ENCODE measurements at places on chromosomes 4 and X.
A peak's percentile ranks its signal among the peaks of the same experiment; 100 is the strongest.

DNA sequence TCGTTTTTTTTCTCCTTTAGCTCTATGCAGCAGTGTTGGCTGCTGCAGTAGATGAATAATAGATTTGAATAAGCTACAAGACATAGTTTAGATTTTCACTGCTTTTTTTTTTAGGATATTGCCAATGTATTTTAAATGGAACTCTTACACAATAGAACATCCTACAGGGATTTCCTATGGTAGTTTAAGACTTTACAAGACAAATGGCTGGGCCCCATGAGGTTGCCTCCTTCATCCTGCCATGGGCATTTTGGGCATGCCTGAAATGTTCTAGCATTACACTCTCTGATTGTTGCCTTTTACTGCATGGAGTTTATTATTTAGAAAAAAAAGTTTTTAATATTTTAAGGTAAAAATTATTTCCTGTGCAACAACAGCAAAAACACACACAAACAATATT lies 74.5 kb downstream of the MID1 start:
- DNase-seq: no peak

DNA sequence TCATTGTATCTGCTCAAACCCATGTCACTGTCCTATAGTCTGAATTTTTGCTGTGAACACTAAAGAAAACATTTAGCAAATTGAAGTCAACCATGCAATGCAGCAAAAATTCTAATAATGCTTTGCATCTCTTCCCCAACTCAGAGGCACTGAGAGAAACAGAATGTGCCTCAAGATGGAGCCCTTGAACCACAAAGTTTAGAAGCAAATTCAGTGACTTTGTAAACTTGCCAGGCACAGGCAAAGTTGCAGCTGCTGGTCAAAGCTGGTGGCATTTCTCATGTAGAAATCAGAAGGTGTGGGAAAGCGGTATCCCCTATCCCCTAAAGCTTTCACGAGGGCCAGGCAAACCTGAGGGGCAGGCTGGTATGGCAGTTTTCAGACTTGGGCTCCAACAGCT lies 121.7 kb upstream of the DIPK2B start:
- no peak for DNase-seq

DNA sequence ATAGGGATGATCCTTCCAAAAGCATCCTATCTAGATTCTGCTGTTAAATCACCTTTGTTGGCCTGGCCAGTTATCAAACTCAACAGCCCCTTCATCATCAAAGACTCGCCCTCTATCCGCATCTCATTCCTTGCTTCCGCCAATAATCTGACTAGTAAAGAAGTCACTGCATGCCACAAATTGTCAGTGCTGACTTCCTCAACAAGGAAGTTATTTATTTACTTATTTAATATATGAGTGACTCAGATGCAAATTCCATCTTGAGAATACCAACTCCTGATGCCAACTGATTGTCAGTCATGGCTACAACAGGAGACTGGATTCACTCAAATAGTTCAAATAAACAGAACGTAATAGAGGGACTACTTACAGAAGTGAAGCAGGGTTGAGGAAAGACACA lies 283.8 kb downstream of the TRIML1 start:
- no peak for DNase-seq

- DNase-seq: no peak
Observed at GRCh38 chrX:150989420-150989819, 6.3 kb downstream of the HMGB3 start.

DNA sequence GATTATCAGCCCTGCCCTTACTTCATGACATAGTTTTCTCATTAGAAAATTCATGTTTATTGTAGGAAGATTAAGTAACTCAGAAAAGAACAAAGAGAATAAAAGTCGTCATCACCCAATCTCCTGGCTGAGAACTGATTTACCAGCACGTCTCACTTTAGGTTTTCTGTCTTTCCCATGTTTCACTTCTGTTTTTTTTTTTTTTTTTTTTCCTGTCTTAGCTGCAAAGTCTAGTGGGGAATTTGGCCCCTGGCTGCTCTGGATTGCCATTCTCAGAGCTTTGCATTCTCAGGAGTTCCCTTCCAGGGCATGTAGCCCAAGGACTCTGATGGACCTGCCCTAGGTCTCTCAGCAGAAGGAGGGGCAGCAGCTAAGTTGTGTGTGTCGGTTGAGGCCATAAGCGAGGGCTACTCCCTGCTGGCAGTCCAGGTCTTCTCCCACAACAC lies 57.8 kb downstream of the TMEM131L start:
- DNase-seq: no peak

GRCh38 chr4:2046031-2046961 lies 12.8 kb upstream of the NAT8L start:
- no peak for DNase-seq

GRCh38 chr4:142095886-142096605 lies 459.7 kb downstream of the IL15 start:
- peak; percentile 48 for DNase-seq

DNA sequence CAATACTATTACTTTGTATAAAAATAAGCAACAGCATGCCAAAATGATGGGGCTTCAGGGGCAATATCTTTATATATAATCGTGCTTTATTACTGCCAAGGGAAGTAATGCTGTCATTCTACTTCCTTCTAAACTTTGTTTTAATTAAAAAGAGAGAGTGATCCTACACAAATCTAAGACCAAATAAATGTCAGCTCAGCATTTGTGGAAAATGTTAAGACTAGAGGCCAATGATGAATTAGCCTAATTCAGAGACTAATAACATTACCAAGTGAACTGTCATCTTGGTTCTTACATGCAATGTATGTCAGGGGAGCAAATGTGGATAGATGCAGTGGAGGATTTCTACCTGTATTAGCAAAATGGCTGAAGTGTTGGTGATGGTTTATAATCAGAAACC lies 166.4 kb upstream of the PTCHD1 start:
- no peak for DNase-seq

DNA sequence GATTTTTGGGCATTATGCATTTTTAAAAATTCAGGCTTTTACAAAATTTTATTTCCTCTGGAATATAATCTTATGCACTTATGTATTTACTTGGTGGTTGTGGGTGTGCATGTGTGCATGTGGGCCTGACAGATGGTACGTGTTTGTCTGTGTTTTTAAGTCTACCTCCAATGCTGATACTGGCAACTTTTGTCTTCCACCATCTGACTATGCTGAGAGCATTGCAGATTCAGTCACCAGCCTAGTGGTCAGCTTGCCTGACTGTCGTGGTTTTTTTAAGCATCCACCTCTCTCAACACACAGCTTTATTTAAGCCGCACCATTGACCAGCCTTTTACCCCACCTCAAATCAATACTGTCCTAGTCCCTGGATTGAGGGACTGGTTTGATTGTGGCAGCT lies 37.1 kb downstream of the FSTL5 start:
- DNase-seq: no peak

GRCh38 chr4:112905728-112906127 lies 143.7 kb upstream of the ANK2 start:
- no peak for DNase-seq

DNA sequence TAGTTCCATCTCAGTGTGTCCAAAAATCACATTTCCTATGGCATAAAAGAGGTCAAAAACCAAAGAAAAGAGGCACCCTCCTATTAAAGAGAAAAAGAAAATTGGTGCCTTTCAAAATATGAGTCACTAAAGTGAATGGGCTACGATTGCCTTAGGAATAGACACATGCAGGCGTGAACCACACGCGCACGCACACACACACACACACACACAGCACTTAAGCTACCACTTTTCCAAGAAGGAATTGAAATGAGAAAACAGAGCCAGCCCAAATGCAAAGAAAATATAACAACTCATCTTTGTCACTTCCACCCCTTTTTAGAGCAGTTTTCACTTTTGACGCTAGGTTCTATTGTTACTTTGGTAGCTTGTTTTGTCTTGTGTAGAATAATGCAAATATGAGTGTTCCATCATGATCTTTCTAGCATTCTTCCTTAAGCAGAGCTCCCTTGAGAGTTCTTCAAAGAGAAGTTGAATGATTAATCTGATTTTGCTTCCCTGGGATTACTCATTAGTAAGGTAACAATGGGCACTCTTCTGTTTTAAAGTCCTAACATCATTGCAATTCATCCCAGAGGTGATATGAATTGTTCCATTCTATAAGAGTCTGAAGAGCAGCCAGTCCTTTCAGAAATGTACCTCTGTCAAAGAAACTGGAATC lies 239.2 kb upstream of the GNPDA2 start:
- no peak for DNase-seq

GRCh38 chrX:69293776-69294601 lies 128.7 kb upstream of the PJA1 start:
- no peak for DNase-seq

GRCh38 chr4:8541981-8542715 lies 38.0 kb upstream of the GPR78 start:
- no peak for DNase-seq

GRCh38 chr4:20403290-20403689 lies 151.6 kb downstream of the SLIT2 start:
- DNase-seq: no peak

DNA sequence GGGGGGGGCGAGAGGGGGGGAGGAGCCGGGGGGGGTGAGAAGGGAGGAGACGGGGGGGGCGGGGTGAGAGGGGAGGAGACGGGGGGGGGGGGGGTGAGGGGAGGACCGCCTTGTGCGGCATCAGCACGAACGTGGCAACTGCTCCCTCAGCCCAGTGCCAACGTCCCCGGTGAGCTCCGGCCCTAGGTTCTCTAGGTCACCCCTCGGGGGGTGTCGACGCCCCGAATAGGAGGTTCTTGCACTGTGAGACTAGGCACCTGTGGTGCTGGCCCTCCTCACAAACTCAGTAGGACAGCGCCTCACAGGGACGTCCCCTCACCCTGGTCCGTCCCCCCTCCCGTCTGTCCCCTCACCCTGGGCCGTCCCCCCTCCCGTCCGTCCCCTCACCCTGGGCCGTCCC lies 21.5 kb upstream of the GTPBP6 start:
- DNase-seq: no peak

- DNase-seq: peak; percentile 45
Observed at GRCh38 chrX:53088136-53088974, 5.6 kb upstream of the KANTR start.

DNA sequence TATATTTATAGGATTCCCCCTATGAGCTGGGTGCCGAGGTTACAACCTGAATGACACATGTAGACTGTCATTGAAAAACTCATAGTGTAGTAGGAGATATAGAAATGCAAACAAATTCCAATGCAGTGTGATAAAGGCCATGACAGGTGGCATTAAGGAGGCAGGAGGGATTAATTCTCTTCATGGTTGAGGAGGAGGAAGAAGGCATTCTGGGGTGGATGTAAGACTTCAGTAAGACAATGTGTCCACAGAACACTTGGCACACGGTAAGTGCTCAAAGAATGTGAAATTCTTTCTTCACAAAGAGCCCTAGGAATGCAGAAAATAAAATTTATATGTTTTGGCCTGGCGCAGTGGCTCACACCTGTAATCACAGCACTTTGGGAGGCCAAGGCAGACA lies 136.5 kb downstream of the RBM47 start:
- DNase-seq: no peak

GRCh38 chr4:75018811-75019479 lies 86.0 kb downstream of the PARM1 start:
- DNase-seq: no peak

- DNase-seq: peak; percentile 75
Observed at GRCh38 chrX:135477576-135477975, 42.9 kb upstream of the INTS6L start.

DNA sequence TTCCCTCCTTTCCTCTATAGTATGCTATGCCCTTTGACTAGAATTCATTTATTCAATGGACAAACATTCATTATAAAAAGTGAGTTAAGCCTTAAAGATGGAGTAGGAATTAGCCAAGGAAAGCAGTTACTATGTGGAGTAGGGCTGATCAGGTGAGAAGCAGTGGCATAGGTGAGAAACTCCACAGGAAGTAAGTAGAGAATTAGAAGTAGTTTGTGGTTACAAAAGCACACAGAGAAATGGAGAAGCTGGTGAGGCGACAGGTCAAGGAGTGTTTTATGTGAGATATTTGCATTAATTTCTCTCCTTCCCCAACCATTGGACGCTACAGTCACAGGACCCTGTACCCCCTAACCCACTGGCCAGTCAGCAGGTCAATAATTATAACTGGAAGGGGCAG lies 30.6 kb downstream of the SETD7 start:
- no peak for DNase-seq

- DNase-seq: no peak
Observed at GRCh38 chr4:85866508-85866907, 391.6 kb downstream of the ARHGAP24 start.

DNA sequence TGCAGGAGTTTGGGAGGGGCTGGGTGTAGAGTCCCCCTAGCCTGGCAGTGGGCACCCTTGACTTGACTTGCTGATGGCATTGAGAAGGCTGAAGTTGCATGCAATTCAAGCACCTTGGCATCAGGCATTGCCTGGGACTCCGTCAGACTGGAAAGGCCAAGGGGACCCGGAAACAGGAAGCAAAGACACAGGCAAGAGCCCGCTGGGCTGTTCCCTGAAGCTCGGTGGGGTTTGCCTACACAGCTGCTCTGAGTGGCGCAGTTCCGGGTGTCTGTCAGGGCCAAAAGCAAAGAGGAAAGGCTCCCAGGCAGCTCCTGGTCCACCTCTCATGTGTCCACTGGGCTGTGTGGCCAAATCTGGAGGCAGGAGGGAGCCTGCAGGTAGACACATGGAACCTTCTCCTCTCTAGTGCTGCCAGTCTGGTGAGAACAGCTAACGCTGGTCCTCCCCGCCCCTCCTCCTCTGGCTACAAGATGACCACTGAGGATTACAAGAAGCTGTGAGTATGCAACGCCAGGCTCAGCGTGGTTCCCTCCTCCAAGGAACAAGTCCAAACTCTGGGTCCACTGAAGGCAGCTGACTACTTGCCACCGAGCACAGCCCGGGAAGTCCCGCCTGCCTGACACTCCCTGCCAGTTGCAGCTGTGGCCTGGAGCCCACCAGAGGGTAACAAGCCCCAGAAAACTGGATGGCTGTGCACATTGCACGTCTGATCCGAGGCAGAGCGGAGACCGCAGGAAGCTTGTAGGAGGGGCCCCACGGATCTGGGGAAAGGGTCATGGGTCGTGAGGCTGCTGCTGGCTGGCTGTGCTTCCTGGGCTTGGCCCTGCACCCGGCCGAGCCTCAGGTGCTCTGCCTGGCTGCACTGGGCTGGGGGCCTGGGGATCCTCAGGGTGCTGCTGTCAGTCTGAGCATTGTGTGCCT lies 20.1 kb downstream of the ZNF185 start:
- no peak for DNase-seq

GRCh38 chrX:5898463-5898862 lies 330.2 kb downstream of the NLGN4X start:
- no peak for DNase-seq

GRCh38 chr4:141870152-141870551 lies 233.8 kb downstream of the IL15 start:
- DNase-seq: no peak

GRCh38 chr4:25320336-25320735 lies 7.8 kb downstream of the ZCCHC4 start:
- no peak for DNase-seq

GRCh38 chr4:92241094-92241493 lies 62.7 kb upstream of the GRID2 start:
- no peak for DNase-seq

DNA sequence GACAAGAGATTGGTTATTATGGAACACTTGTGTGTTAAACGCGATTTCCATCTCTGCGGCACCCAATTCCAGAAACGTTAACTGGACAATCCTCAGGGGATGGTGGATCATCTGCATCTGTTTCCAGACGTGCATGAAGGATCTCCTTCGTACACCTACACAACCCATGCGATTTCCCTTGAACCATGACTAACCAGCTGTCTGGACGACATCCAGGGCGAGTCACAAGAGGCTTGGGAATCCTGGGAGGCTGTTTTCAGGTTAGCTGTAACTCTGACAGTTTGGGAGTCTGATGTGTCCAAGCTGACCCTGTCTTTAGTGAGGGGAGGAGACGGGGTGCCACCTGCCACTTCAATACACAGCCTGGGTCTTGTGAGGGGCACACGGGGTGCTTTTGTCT lies 84.5 kb downstream of the GATB start:
- no peak for DNase-seq
